Fibroblast of lung (primary cell): ENCODE measurements at places on chromosomes 16 and 17. TPM values are rescaled to one million over a fixed set of nuclear protein-coding genes. Genes with fewer than 3 reads are reported as not detected.

P2RX1 gene
- total RNA-seq, result under 0.01 TPM in 2 replicates

MT1G gene
- 11.6 and 16.4 TPM in 2 replicates for total RNA-seq

VAT1L gene
- 15.7 and 86.9 TPM in 2 replicates for total RNA-seq

TP53TG3C gene
- total RNA-seq, result not detected in 2 replicates

- no peak for DNase-seq
Observed at GRCh38 chr17:75315541-75316243, 26.5 kb upstream of the SLC25A19 start.

DNA sequence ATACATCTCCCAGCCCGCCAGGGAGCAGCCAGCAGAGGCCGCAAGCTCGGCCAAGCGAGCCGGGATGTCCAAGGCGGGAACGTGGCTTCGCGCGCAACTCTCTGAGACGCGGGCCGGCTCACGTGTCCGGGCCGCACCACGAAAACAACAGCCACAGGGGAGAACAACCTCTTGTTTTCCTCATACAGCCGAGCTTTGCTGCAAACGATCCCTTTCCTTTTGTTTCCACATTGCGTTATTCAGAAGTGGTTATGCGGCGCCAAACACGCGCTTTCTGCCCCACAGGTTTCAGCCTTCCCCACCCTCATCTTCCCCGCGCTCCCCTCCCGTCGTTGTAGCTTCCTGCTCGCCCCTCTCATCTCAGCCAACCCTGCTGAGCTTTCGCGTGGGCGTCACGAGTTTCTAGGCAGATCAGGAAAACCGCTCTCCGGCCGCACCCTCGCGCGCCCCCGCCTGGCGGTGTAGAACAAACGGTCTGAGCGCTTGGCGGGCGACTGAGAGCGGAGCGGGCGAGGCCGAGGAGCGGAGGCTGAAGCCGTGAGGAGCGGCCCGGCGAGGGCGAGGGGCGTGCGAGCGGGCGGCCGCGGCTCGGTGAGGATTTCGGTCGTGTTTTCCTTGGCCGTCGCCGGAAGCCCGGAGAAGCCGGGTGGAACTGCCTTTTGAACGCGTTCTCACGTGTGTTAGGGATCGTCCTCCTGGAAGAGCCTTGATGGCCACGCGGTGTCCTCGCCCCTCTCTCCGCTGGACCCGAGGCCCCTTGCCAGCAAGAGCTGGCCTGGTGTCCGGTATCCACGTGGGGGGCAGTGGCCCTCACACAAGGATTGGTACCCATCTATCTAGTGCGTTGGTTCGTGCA lies 6.6 kb upstream of the SMARCD2 start:
- DNase-seq, result peak; percentile 88

- DNase-seq, result no peak
Observed at GRCh38 chr16:86061721-86062120, 162.8 kb downstream of the IRF8 start.

DNA sequence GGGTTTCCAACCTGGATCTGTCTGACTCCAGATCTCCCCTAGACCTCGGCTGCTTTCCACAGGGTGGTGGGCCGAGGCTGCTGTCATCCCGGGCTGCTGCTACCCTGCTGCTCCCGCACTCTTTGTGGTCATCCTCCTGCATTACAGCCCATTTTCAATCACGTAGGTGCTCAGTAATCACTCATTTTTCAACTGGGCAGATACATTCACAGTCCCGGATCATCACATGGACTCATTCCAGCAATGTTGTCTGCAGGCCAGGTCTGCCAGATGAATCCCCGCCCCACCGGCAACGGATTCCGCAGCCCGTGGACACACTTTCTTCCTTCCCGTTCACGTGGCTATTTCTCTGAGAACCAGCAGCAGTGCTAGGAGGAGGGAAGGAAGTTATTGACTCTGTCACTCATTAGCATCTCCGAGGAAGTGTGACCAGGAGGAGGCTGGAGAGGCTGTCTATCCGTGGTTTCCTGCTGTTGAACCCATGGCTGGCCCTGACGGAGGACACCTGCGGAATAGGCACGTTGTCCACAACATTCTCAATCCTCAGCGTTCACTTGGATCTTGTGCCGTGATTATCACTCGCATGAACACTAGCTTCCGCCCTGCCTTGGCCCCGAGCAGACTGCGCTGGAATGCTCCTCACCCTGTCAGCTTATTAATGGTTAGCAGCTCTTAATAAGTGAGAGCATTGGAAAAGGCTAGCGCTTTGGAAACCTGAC lies 14.7 kb upstream of the ZCCHC14 start:
- no peak for DNase-seq

- DNase-seq, result no peak
Observed at GRCh38 chr17:29149431-29150064, 30.6 kb downstream of the MYO18A start.

DNA sequence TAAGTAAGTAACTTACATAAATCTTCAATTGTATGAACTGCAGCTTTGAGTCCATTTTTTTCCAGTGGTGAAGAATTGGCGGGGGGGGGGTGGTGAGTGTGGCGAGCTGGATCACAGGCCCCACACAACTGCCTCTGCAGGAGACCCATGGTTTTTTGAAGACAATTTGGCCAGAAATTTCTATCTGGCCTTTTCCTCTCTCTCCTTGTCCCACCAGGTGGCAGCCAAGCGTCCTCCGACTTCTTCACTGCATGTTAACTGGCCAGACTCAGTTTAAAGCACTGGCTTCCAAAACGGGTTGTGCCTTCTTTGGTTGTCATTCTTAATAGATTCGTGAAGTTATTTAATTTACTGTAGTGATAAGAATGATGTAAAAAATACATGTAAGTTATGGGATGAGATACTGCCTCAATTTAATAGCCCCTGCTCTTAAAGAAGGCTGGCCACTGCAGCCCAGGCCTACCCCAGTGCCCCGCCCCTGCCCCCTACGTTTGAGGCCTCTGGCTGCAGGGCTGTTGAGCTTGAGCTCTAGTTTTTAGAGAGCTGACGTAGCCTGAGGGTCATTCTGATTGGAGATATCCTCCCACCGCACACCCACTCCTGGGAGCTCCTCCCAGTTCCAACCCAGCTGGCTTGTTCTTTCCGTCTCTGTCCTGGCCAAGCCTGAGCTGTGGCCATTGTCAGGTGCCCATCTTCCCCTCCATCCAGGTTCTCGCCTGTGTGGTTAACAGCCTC lies 36.4 kb downstream of the AKAP1 start:
- DNase-seq, result peak; percentile 39

DNA sequence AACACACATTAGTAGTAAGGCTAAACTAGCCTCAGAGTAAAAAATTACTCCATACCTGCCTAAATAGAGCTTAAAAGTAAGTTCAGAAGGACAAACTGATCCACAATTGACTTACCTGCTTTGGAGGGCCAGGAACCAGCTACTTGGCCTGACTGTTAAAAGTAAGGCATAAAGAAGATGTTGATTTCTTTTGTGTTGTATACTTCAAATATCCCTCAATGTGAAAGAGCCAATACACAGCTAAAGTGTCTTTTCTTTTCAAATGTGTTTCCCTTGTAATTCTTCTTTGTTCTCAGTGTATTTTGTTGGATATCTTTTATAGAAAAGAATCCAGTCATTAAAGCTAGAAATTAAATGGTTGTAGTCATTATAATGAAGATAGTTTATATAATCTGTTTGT lies 171.1 kb downstream of the TANC2 start:
- no peak for DNase-seq

GRCh38 chr16:83952587-83952939 lies 477 bp upstream of the OSGIN1 start:
- DNase-seq, result no peak

- DNase-seq, result peak; percentile 25
Observed at GRCh38 chr16:53730693-53731092, 26.7 kb downstream of the FTO start.
